Lower lobe of right lung (tissue), 2 donors: ENCODE measurements at places on chromosomes 4 and X.
A peak's percentile ranks its signal among the peaks of the same experiment; 100 is the strongest.

DNA sequence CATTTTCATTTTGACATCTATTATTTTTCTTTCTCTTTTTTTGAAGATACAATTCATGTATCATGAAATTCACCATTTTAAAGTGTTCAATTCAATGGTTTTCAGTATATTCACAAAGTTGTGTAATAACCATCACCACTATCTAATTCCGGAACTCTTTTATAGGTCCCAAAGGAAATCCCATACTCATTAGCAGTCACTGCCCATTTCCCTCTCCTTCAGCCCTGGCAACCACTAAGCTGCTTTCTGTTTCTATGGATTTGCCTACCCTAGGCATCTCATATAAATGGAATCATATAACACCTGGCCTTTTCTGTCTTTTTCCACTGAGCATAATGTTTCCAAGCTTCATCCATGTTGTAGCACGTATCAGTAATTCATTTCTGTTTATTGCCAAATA is 3.2 kb upstream of the FGF2 start:
- no peaks in the 10 kb centered on the region for H3K36me3 ChIP-seq
- DNase-seq, result no peak
- peaks cover 17% of the 10 kb centered on the region for H3K27me3 ChIP-seq
- H3K27ac ChIP-seq, result no peak overlapping the region

DNA sequence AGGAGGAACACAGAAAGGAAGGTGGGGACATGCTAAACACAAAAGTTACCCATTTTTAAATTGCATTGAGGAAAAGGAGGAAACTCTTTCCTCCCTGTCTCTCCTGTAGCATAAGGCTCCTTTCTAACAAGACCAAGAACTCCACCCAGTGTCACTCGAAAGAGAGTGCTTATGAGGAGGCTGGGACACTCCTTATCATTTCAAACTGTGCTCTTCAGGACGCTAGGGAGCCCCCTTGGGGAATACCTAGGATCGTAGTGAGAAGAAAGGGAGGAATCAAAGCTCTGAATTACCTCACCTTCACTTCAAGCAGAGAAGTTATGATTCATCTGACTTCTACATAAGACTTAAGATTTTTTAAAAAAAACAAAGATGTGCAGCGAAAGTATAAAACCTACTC is 65.5 kb downstream of the F9 start:
- DNase-seq, result no peak
- no peaks in the 10 kb centered on the region for H3K4me1 ChIP-seq
- no peaks in the 10 kb centered on the region for H3K36me3 ChIP-seq
- H3K27ac ChIP-seq, result no peak overlapping the region
- H3K27me3 ChIP-seq, result no peaks in the 10 kb centered on the region

- H3K4me3 ChIP-seq, result no peak overlapping the region
- no peaks in the 10 kb centered on the region for H3K36me3 ChIP-seq
- H3K4me1 ChIP-seq, result no peaks in the 10 kb centered on the region
Measured at GRCh38 chr4:148693913-148694649, 251.9 kb upstream of the NR3C2 start.

DNA sequence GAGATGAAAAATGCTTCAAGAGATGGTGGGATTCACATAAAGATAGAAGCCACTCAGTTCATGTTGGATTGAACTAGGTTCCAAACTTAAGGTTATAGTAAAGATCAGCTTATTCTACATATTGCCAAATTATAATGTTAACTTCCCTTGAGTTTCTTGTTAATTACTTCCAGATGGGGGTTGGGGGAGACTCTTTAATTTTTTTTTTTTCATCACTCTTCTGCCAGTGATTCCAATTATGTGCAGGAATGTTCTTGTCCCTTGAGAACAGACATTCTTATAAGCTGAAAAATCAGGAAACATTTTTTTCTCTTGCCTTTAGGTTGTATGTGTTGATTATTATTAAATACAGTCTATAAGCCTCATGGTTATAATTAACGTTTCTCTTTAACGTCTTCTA is 30.0 kb downstream of the MND1 start:
- no peak overlapping the region for H3K4me3 ChIP-seq
- no peak overlapping the region for H3K27ac ChIP-seq
- no peaks in the 10 kb centered on the region for H3K27me3 ChIP-seq
- H3K4me1 ChIP-seq, result no peaks in the 10 kb centered on the region

- H3K4me3 ChIP-seq, result no peak overlapping the region
- H3K27me3 ChIP-seq, result no peaks in the 10 kb centered on the region
- no peak overlapping the region for H3K27ac ChIP-seq
- DNase-seq, result no peak
- no peaks in the 10 kb centered on the region for H3K36me3 ChIP-seq
Measured at GRCh38 chr4:105345358-105345757, 128.5 kb downstream of the PPA2 start.

DNA sequence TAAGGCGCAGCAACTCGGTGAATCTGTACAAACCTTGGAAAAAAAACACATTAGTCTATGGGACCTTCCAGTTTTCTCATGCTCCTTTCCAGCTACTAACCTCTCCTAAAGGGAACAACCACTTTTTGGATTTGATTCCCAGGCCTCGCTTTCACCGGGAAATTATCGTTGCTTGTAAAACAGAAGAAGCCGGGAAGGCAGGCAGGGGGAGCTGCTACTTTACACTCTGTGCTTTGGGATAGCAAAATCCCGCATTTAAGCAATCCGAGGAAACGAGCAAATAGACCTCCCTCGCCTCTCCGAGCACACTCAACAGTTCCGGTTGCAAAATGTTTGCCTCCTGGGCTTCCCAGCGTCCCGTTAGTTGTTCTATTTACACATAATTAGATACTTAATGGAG is 1.2 kb downstream of the CD38 start:
- DNase-seq, result peak; percentile 61
- H3K27ac ChIP-seq, result peak overlapping the region; percentile 78
- H3K4me1 ChIP-seq, result peaks cover 30% of the 10 kb centered on the region

GRCh38 chr4:103364083-103364482 is 165.9 kb upstream of the CENPE start:
- H3K4me1 ChIP-seq, result no peaks in the 10 kb centered on the region
- no peak overlapping the region for H3K4me3 ChIP-seq
